ENCODE measurements at places on chromosomes 6 and 20.
A peak's percentile ranks its signal among the peaks of the same experiment; 100 is the strongest.

DNA sequence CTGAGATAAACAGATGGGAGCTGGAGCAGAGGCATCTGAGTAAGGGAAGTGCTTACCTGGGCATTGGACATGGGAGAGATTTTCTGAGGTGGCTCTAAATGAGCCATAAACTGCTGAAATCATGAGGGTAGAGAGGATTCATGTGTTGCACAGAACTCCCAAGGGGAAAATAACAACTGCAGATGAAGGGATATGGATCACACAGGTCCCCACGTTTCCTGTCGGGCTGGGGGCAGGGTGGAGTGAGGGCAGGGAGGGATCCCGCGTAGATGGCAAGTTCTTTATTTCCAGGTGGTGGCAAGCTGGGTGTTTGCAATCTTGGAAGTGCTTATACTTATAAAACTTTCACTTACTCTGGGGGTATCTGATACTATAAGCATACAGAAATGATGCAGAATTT is 422.6 kb upstream of the FLRT3 start:
- DNase-seq: no peak

DNA sequence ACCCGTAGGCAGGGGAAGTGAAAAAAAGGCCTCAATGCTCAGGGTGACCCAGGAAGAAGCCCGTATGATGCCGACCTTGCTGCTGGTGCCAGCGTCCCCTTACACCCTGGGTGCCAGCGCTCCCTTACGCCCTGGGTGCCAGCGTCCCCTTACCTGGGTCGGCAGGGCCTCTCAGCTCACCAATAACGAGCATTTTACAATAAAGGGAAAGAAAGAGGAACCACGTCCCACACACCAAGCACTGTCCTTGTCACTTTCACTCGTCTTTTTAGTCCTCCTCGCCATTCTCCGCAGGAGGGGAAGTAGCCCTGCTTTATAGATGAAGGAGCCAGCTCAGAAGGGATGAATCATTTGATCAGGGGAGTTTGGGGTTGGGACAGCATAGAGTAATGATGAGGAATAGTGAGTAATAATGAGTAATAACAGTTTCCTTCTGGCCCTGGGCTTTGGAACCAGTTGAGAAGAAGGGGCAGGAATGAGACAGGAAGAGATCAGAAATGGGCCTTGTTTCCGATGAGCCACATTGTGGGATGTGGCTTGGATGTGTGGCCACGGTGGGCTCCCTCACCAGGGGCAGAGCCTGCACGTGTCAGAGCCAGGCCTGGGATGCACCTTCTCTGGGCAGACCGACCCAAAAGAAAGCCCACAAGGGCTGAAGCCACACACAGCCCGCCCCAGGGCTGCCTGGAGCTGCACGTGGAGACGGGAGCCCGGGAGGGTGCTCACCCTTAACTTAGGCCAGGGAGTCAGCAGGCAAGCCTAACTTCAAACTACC is 75.7 kb downstream of the SYNJ2 start:
- DNase-seq: peak; percentile 84

GRCh38 chr6:52438926-52439325 is 18.8 kb downstream of the EFHC1 start:
- DNase-seq: no peak

DNA sequence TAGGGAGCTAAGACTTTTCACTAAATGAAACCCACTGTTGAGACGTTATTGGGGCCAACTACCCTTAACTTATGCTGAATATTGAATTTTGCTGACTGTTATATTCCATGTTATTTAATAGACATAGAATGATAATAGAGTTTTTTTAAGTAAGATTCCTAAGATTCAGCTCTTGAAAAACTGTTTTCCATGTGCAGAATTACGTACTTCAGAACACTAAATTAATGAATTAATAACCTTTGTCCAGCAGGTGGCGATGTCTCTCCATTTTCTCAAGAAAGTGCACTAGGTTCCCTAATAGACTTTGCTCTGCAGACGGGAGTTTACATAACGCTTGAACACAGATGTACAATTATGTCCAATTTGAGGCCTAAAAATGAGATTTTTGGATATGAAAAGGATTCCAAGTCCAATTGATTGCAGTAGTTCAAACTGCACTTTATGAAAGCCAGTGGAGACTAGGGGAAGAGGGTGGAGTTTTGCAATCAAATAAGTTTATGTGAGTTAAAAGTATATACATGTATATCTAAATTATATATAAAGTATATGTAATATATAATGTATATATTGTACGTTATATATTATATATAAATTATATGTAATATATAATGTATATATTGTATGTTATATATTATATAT is 282.1 kb downstream of the UST start:
- peak; percentile 98 for DNase-seq
